Heart left ventricle (tissue), 16 donors: ENCODE measurements at places on chromosomes 4 and X.
A peak's percentile ranks its signal among the peaks of the same experiment; 100 is the strongest.

DNA sequence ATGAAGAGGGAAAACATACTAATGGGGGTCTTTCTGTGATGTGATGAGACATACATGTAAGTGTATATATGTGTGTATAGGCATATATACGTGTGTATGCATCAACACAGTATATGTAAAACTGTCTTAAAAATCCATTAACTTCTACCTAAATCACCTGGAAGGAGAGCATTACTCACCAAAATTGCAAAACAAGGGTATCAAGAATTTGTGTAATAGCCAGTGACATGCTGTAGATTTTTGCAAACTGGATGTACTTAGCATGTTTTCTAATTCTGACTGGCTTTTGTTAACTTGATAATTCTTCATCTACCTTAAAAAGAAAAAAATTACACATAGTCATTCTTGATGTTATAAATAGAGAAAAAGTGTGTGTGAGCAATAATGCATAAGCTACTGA lies 104.7 kb downstream of the PRRG1 start:
- no peak for DNase-seq

DNA sequence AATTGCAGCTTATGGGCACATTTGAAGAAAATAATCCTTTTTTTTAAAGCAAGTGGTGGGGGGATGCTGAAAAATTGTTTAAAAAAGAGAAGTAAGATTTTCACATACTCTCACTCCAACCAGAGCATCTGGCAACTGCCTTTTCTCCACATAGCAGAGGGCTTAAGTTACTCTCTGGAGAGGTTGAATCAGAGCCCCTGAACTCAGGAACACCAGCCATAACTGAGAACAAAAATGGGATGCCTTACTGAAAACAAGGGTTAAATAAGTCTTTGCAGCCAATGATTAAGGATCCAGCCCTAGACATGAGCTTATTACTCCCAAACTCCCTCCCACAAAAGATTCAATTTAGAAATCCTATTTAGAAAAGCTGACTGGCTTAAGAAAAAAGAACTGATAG lies 27.5 kb downstream of the CASK start:
- no peak for DNase-seq

GRCh38 chr4:169099771-169100180 lies 89.7 kb upstream of the CBR4 start:
- peak; percentile 35 for DNase-seq

DNA sequence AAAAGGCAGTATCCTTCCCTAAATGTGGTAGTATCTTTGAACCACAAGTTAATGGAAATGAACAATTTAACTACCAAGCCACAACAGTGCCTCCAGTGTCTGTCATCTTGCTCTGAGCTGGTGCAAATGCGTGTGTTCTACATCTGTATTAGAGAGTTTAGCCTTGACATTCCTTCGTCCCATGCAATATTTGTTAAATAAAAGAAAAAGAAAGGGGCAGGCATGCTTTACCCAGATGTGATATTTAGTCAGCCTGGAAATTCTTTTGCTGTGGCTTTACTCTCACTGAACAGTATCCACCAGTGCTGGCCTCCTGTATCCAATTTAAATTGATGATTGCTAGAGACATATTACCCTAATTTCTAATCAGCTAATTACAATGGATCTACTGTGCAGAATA lies 310.5 kb downstream of the CFAP299 start:
- no peak for DNase-seq

- peak; percentile 66 for DNase-seq
These were observed 1.2 kb downstream of the BCOR start for GRCh38 chrX:40096395-40097091.

DNA sequence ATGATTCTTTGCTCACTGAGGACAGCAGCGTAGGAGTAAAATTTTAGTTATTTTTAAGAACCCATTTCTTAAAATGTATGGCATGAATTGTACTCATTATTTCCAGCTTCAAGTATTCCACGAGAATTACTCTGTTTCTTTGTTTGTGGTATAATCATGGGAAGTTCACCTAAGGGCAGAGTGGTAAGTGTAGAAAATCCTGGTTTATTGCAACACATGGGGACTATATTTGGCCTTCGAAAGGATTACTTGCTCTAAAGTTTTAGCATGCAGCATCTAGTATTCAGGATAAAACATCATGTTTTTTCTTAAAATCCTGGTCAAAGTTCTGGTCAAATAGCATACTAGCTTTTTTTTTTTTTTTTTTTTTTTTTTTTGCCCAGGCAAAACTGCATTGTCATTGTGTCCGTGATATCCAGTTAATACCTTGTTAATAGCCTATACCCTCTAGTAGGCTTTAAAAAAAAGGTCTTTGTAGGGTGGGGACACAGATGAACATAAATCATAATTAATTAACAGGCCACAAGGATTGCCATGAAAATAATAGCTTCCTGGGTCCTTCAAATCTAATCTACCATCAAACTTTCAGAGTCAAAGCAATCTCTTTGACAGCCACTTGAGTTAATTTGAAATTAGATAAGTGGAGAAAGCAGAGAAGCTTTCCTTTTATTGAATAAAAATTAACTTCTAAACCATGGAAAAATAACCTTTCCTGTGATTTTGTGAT lies 44.6 kb upstream of the VEGFC start:
- DNase-seq, result no peak

DNA sequence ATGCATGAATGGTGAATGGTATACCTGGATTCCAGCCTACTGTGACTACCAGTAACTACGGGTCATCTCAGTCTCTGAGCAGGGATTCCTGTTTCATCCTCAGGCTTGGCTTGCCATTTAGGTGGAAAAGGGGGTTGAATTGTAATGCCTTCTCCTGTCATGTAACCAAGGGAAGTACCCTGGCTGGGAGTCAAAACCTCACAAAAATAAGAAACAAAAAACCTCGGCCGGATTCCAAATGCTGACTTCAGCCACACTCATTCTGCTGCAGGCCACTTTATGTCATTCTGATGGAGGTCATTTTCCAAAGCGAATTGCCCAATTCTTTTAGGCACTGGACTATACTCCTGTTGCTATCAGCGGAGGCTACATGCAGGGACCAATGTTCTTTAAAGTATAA lies 324.7 kb downstream of the LDB2 start:
- DNase-seq, result peak; percentile 63
